ENCODE measurements at places on chromosomes 3 and 15.

DNA sequence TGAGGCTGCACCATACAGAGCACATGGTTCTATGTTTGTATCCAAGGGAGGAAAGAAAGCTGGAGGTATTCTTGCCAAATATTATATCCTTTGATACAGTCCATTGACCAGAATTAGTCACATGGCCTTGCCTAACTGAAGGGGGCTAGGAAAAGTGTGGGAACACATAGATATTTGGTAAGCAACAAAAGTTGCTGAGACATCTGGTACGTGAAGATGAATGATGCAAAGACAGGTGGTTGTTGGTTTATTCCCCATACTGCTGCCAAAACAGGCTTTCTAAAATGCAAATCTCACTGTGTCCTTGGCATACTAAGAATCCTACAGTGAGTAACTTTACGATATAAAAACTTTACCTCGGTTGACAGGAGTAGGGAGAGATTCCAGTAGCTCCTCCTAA is 162.2 kb downstream of the VGLL3 start:
- no peak for DNase-seq

GRCh38 chr15:30033211-30033610 is 49.5 kb upstream of the GOLGA8J start:
- DNase-seq: no peak

DNA sequence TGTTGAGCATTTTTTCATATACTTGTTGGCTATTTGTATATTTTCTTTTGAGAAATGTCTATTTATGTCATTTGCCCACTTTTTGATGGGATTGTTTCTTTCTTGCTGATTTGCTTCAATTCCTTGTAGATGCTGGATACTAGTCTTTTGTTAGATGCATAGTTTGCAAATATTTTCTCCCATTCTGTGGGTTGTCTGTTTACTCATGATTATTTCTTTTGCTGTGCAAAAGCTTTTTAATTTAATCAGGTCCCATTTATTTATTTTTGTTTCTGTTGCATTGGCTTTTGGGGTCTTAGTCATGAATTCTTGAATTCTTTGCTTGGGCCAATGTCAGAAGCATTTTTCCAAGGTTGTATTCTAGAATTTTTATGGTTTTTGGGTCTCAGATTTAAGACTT is 251.7 kb downstream of the WNT5A start:
- no peak for DNase-seq

DNA sequence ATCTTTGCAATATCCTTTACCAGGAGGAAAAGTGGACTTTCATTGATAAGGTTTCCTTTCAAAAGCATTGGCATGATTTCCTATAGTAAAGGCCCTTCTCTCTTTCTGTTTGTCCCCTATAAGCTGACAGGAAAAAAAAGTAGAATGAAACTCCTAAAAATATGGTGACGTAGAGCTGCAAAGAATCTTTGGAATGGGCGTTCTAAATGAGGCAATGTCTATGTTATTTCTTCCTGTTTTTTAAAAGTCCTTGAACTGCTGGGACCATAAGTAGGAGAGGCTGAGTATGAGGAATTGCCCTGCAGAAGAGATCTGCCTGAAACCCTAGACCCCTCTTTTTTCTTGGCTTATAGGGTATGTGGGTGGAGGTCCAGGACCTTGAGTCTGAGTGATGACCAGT is 17.2 kb downstream of the ST3GAL6 start:
- DNase-seq: no peak

Measured in activated CD4-positive, alpha-beta T cell treated with anti-CD3 and anti-CD28 coated beads, Interleukin-2, amount 50 U/mL, for 1 hour (primary cell).